ENCODE measurements at places on chromosomes 1 and 21. TPM values are rescaled to one million over a fixed set of nuclear protein-coding genes. Genes with fewer than 3 reads are reported as not detected.

- no peak for DNase-seq
Measured at GRCh38 chr1:112143871-112144441, 154.5 kb upstream of the KCND3 start.

DNA sequence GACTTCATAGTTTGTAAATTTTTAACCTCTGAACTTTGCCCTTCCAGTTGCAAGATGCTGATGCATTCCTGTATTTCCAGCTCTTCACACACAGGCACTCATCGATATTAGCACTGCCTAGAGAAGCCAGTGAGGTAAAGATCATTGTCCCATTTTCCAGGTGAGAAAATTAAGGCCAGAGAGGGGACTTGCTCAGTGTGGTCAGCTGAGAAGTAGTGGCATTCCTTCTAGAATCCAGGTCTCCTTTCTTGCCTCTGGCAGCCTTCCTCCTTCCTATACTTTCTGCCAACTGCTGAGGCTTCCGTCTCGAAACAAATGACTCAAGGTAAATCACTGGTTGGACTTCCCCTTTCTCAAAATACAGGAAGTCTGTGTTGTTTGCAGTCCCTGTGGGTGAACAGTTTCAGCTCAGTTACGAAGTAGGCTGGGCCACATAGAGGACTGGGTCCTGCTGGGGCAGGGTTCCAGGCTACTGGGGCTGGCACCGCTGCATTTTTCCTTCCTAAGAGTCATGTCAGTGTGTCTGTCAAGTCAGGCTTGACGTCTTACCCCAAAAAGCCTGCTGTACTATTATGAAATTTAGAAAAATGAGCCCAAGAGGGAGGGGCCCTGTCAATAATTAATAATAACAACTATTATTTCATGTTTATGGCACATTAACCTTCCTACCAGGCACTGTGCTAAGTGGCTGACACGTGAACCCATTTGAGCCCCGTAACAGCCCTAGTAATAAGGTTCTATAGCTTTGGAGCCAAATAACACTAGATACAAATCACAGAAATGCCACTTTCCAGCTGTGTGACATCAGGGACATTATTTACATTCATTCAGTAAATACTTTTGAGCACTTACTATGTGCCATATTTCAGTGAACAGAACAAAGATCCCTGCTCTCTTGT lies 16.6 kb upstream of the RNF19B start:
- peak; percentile 73 for DNase-seq

GRCh38 chr1:53183095-53183990 lies 13.3 kb upstream of the CPT2 start:
- no peak for DNase-seq

The PRR9 gene
- total RNA-seq: not detected

The ERICH3 gene
- not detected for total RNA-seq

GRCh38 chr1:99820546-99820945 lies 29.6 kb upstream of the AGL start:
- peak; percentile 45 for DNase-seq

The CYP4A11 gene
- total RNA-seq: not detected

The SPATA6 gene
- 0.40 TPM for total RNA-seq

DNA sequence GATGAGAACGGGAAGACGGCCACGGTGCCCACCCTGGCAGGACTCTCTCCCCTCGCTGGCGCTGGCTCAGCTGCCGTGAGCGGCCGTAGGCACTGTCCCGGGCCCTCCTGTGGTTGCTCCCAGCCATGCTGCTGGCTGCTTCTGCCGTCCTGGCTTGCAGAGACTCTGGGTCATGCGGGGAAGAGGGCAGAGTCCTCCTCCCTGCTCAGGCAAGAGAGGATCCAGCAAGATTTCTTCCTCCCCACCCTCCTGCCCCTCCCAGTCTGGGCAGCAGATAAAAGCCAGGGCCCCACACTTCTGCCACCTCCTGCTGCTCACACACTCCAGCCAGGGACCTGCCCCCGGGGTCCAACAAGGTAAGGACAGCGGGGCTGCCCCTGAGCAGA lies 60.1 kb downstream of the AGPAT3 start:
- DNase-seq: no peak

DNA sequence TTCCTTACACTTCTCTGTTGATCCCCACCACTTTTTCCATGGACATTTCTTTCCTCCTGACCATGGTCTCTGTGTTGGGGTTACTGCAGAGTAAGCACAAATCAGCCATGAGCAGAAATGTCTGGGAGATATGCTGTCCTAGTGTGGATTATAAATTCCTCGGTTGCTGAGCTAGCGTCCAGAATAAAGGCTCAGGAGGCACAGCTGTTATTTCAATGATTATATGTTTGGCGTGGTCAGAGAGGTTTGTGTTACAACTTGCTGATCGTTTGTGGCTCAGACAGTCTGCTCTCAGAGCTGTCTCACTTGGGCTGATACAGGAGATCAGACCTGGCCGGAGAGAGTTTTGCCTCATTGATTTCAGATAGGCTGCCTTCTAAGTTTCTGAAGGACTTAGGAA lies 37.5 kb upstream of the LAMC2 start:
- no peak for DNase-seq

DNA sequence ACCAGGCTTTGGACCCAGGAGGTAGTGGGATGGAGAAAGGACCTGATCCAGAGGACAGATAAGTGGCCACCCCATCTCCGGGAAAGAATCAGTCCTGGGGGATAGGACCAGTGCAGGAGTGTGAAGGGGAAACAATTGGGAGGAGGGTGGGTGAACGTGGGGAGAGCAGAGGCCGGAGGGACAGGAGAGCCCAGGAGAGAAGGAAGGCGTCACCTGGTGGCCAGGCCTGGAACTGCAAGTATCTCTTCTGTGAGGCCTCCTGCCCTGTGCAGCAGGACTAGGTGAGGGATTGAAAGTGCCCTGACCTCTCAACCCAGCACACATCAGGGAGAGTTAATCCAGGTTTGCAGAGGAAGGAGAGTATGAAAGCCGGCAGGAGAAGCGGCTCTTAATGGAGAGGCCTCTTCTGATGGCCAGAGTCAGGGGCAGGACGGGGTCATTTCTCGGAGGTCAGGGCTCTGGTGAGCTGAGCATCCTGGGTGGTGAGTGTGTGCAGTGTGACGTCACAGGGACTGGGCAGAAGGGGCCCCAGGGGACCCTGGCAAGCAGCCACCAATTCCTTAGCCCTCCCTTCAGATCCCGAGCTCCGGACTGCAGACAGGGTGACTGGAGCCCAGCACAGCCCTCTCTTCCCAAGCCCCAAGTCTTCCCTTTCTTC lies 9.2 kb upstream of the LAD1 start:
- DNase-seq: peak; percentile 74

- no peak for DNase-seq
Measured at GRCh38 chr1:100703052-100703451, 16.5 kb upstream of the VCAM1 start.

GRCh38 chr1:36097693-36098585 lies 9.2 kb downstream of the ADPRS start:
- DNase-seq: no peak

DNA sequence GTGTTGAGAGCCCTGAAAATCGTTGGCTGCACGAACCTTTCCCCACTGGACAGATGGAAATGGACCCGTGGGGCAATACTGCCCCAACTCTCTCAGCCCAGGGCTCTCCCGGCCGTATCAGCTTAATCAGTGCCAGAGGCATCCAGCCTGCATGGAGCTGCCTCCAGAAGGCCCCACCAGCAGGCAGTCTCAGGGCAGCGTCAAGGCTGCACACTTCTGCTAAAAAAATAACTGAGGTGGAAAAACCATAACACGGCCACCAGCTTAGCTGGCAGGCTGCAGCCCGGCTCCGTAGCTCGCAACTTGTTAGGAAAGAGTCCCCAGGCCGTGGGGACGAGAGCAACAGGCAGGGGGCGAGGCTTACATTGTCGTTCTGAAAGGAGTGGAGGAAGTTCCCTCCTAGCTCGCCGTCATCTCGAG lies 27.9 kb downstream of the MRPL37 start:
- DNase-seq: no peak

- no peak for DNase-seq
Measured at GRCh38 chr1:210294999-210295745, 33.5 kb upstream of the HHAT start.

DNA sequence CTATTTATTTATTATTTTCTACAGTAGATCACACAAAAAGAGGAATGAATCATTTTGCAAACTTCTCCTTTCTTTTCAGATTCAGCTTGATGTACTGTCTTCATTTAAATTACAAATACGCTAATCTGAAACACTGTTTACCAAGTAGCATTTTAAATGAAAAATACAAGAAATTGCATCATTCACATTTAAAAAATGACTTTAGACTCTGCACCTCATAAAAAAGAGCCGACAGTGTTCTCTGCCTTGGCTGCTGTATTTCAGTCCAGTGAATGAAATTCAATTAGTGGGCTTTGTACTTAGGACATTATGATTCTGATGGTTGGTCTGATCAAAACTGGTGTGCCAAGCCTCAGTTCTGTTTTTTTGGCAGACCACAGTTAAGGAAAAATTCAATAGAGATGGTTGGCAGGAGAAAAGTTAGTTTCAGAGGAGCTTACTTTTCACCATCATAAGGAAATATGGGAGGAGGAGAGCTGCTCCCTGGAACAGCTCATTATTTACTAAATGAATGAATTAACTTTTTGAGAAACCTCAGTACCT lies 222.4 kb upstream of the ESRRG start:
- no peak for DNase-seq

DNA sequence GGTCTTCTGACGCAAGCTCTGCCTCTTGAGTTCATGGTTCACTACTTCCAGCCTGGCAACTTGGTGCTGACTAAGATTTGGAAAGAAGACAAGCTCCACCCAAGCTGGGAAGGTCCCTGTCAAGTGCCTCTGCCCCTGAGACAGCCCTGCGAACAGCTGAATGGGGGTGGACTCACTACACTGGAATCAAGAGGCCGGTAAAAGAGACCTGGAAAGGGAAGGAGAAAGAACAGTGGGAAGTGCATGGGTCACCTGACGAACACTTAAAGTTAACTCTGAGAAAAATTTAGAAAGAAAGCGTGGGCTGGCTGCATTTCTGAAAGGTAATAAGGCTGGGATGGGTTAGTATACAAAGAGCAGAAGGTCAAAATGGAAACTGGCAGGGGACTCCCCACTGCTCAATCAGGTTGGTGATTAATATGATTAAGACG lies 26.1 kb upstream of the ZNF496 start:
- DNase-seq: no peak

DNA sequence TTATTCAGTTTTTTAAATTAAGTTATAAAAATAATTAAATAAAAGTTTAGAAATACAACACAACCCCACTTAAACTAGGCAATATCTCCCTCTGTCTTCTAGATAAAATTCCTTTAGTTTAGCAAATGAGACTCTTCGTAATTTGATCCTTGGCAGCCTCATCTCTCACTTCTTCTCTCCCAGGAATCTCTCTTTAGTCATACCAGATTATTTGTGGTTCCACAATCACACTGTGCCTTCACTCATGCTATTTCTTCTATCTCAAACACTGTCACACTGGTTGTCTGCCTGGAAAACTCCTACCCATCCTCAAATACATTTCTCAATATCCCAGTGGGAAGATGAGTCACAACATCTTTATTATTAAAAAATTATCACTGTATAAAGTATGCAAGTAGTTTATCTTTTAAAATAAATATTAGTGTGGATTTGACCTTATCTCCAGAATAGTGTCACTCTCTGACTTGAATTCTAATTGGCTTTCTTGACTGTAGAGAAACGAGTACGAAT lies 195.5 kb downstream of the KCNH1 start:
- no peak for DNase-seq

- DNase-seq: no peak
Measured at GRCh38 chr1:207025146-207025880, 7.2 kb downstream of the C1orf116 start.

DNA sequence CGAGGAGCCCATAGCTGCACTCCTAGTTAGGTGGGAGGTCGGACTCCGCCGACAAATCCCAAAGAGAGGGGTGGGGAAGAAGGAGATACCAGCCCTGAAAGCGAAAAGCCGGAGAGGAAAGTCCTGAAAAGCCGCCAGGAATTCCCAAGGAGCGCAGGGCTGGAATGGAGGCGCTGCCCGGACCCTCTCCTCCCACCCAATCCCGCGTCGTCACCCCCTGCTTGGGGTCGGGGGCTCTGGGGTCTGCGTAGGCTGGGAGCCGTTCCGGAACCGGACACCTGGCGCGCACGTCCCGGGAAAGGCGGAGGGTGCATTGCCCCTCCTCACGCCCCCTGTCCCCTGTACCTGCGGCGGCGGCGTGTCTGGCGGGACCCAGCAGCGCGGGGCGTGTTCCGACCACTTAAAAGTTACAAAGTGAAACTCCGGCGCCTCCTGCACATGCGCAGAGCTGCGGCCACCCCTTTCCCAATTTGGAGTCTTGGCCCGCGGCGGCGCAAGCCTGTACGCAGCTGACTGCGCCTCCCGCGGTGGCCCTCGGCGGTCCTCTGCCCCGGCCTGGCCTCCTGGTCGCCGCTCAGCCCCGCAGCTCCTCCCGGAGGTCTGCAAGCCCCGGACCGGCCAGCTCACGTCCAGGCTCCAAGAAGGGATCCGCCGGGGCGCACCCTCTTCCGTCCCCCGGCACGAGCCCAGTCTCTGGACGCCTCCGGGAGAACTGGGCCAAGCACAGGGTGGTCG lies at the start of gene TMEM63A:
Gene TMEM63A (minus strand): TSS at position 422 of the 735 bp plus-strand sequence. CDS start 4,800 bp downstream, outside the sequence.
- DNase-seq: peak; percentile 90
